ENCODE measurements at places on chromosomes 12 and 14.

DNA sequence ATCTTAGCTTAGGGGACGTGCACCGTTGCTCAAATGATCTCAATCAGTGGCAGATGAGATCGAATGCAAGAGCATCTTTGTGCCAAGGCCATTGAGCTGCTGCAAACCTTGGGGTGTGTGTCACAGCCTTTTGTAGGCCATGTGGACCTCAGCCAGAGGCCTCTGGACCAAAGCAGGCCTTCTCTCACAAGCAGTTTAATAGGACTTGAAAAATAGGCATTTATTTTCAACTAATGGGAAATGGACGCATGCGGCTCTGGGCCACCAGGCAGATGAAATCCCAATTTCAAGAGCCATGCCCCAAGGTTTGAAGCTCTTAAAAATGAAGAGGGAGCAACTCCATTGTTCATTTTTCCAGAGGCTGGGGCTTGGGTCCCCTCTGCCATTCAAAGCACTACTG, 87.3 kb downstream of the TTC7B start:
- DNase-seq = no peak

- DNase-seq = no peak
Observed at GRCh38 chr12:63348556-63348955, 197.6 kb upstream of the AVPR1A start.

DNA sequence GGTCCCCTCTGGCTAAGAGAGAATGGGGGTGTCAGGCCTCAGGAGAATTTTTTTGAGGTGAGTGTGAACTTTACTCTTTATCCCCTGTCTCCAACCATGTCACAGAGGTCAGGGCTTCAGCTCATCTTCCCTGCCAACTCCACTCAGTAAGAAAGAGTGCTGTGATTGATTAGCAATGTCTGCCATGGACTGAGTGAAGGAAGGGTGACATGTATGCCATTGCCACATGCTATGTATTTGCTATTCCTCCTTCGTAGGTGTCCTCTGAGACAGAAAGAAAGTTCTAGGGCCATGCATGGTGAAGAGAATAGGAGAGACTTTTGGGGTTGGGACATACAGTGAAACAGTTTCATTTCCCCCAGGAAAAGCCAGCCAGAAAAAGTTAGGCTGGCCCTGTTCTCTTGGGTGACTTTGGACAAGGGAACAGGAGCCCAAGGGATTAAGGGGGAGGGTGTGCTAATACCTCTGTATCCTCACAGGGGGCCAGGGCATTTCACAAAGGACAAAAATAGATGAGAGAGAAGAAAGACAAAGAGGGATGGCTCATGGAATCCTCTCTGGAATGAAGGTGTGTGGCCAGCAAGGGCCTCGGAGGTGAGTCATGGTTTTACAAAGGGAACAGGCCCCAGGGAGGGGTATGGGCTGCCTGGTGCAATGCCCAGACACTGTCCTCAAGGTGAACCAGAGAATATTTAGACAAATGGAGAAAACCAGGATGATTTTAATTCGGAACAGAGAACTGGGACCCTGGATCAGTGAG, 13.9 kb upstream of the MYL2 start:
- no peak for DNase-seq

DNA sequence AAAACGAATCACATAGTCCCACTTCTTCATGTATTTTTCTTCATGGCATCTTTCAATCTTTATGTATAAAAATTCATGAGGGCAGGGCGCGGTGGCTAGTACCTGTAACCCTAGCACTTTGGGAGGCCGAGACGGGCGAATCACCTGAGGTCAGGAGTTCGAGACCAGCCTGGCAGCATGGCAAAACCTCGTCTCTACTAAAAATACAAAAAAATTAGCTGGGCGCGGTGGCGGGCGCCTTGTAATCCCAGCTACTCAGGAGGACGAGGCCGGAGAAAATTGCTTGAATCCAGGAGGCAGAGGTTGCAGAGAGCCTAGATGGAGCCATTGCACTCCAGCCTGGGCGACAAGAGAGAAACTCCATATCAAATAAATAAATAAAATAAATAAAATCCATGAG, 2.5 kb upstream of the GABARAPL1 start:
- no peak for DNase-seq

- no peak for DNase-seq
Observed at GRCh38 chr14:55545779-55546178, 34.2 kb upstream of the KTN1 start.

- no peak for DNase-seq
Observed at GRCh38 chr14:22164616-22165015, 424.4 kb downstream of the DAD1 start.

DNA sequence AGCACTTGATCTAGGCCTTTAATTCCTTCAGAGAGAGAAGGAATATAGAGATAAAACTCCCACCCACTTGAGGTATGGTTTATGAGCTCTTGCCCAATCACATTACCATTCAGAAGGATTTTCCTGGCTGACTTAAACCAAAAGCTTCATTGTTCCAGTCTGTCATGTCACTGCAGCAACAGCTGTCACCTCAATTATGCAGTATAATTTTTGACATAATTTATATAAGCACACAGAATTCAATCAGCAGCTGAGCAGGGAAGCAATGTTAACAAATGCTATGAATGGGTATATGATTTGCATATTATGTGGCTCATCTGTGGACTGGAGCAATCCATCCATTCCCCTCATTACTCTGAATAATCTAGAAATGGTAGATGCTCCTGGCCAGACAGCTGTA, 40.3 kb downstream of the CBX5 start:
- no peak for DNase-seq

DNA sequence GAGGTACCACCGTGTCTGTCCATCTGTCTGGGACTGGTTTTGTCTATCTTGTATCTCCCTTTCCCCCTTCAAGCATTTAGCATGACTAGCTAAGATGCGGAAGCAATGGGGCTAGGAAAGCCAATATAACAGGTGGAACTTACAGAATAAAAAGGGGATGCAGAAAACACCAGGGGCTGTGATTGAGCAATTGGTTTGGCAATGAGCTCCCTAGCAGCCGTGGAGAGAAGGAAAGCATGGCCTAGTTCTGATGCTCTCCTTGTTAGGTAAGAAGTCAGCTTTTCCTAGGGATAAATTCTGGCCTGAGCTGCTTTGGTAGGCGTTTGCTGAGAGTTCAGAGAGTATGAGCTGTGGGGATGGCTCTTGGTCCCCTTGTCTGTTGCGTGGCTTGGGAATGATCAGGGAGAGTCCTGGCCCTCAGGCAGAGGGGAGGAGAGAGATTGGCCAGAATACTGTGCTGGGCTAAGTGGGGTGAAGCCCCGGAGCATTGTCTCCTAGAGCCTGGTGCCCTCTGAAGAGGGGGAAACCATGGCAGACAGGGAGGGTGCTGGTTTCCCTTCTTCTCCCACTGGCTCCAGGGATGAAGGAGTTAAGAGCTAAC, 7.1 kb downstream of the SETD1B start:
- no peak for DNase-seq

GRCh38 chr12:31724557-31724956, 4.3 kb downstream of the AMN1 start:
- no peak for DNase-seq

DNA sequence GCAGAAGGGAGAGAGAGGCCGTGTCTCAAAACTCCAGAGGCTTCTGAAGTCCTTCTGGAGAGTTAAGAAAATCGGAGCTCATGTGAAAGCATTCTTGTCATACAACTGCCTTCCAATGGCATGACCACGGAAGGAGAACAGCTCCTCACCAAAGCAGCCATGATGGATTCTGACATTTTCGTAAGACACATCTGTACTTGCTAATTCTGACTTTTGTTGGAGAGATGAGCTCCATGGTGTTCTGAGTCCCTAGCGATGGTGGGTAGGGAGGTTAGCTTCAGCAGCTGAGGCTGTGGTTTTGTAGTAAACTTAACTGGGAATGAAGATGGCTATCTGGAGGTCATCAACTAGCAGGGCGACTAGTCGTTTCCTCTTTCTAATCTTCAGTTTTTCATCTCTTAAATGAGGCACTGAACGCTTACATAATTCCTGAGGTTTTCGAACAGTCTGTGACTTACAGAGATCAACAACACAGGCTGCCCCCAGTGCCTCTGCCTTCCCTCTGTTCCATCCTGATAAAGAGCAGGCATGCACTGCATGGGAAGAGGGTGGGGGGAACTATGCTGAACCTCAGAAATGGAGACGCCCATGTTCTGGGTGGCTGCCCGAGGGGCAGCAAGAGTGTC, 28.6 kb upstream of the DICER1 start:
- no peak for DNase-seq

DNA sequence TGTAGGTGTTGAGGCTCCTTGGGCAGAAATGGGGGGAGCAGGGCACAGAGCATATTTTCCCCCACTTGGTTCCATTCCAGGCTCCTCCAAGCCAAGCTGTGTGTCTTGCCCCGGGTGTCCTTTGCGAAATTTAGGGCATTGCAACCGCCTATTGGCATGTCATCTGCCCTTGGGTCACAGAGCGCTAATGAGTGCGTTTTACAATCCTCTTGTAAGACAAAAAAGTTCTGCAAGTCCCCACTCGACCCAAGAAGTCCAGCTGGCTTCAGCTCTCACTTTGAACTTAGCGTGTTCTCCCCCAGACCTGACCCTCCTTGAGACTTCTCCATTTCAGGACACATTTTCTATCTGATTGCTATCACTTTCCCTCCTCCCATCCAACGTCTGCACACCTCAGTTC, 6.1 kb upstream of the LRTM2 start:
- DNase-seq = no peak

GRCh38 chr12:60100160-60100559, 504.3 kb downstream of the SLC16A7 start:
- DNase-seq = no peak
